ENCODE measurements at places on chromosomes 7 and 10.

- DNase-seq: no peak
Measured at GRCh38 chr10:110500515-110500905, 2.8 kb downstream of the DUSP5 start.

GRCh38 chr10:16769331-16769730 is 47.9 kb downstream of the RSU1 start:
- DNase-seq: no peak

DNA sequence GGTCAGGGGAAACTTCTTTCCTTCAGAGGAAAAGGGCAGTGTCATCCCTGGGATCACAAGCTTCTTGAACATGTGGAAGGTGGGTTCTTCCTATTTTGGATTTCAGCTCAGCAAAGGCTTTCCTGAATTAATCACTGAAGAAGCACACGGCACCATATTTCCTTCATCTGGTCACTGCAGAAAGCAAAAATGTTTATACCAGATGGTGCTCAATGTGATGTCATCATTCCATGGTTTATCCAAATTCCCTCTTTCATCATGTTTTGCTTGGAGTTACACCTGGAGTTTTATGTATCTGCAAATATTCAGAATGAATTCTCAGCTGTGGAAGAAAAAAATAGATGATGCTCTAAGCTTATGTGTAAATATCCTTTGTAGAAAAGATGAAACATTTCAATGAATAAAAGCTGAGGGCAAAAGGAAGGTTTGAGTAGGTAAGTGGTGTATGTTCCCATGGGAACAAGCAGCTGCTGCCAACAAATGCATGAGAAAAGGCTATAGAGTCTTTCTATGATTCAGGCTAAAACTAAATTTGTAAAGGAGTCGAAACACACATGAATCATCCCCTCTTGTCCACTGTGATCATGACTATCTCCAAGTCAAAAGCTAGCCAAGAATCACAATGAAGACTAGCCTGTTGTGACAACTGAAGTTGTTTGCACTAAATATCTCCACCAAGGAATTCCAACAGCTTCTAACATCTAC is 26.9 kb upstream of the BPGM start:
- DNase-seq: no peak

GRCh38 chr10:124009231-124010015 is 84.0 kb downstream of the CHST15 start:
- DNase-seq: no peak

GRCh38 chr7:157139111-157139809 is 534 bp downstream of the UBE3C start:
- peak; percentile 84 for DNase-seq

- no peak for DNase-seq
Measured at GRCh38 chr10:122531939-122532338, 28.6 kb upstream of the DMBT1 start.

DNA sequence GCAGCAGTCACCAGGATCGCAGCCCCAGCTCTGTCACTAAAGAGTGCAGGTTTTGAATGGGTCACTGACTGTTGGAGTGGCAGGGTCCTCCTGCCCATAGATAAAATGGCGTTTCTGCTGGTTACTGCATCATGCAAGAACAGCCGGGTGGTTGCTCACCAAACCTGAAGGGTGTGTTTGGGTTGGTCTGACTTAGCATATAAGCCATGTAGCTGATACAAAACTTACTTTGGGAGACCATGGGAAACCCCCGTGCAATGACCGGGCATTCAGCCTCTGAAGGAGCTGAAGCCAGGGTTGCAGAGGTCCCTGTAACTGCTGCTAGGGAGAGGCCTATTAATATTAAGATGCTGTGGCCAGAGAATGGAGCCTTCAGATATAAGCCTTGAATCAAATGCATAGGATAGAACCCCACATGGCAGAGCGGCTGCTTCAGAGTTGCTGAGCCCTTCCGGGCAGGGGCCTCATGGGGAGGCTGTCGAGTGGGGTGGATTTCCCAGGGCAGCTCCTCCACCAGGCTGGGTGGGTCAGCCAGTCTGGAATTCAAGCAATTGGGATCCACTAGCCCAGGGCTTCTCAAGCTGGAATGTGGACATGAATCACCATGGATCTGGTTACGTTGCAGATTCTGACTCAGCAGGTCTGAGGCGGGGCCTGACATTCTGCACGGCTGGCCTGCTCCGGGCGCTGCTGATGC is 70.9 kb upstream of the CTBP2 start:
- DNase-seq: no peak

DNA sequence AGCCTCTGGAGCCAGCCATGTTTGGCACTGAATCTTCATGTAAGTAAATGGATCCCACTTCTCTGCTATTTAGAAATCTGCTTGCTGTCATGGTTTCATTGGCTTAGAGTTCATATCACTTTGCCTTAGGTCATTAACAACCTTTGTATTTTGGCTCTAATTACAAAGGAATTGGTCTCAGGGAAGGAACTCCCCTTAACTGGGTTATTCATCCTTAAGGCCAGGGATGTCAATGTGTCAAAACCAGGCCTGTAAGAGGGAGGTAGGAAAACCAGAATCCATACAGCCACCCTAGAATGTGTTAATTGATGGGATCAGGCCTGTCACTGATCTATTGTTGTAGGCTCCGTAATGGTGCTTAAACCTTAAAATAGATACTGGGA is 67.3 kb downstream of the ST7 start:
- DNase-seq: no peak

DNA sequence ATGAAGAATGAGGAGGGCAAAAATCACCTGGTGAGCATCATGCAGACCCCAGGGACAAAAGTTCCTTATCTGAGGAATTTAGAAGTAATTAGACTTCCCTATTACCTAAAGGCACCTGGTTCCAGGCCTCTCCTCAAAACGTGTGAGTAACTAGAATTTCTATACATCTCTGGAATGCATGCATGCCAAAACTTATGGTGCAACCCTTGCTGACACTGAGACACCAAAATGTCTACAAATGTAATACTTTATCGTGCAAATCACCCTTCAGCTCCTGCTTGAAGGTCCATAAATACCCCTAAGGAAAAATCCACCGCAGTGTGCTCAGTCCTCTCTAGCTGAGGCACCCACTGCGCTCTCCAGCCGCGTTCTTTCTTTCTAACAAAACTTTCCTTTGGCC is 84.2 kb downstream of the PAXIP1 start:
- no peak for DNase-seq

DNA sequence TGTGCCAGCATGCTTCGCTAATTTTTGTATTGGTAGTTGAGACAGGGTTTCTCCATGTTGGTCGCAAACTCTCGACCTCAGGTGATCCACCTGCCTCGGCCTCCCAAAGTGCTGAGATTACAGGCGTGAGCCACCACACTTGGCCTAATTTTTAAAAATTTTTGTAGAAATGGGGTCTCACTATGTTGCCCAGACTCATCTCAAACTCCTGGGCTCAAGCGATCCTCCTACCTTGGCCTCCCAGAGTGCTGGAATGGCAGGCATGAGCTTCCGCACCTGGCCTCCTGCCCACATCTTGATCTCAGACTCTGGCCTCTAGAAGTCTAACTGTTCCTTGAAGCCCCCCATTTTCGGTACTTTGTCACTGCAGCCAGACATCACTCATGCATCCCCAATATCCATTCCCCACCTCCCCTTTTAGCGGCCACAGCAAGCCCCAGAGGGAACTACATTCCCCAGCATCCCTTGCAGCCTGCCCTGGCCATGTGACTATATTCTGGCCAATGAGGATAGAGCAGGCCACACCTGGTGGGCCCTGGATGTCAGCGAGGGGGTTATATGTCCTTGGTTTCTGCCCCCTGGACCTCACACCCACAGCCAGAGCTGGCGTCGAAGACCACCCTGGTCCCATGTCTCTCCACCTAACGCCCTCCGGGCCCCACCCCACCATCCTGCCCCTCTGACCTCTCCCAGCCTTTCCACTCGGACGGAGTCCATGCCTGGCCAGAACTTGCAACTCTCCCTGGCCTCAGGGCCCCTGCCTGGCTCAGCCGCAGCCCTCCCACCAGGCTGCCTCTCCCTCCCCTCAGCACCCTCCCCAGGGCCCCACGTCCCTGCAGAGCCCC is 33.8 kb downstream of the MICALL2 start:
- no peak for DNase-seq

DNA sequence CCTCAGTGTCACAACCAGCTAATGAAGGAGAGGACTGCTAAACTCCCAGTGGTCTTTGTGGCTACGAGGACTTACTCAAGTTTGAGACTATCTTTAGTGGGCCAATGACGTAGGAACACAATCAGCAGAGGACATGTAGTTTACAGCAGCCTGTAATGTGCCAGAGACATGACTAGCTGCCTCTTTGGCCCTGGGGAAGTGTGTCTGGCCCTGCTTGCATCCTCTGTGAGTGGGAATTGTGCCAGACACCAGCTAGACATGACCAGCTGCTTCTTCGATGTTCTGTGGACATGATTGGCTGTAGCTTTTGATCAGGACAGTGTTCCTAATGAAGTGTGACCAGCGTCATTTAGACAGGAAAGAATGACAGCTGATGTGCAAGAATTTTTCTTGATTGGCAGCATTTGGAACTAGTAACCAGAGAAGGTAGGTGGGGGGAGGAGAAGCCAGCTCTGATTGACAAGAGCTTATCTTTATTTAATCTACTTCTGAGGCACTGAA is 141.7 kb downstream of the AUTS2 start:
- peak; percentile 19 for DNase-seq

GRCh38 chr10:78520737-78521430 is 487.2 kb downstream of the RPS24 start:
- DNase-seq: peak; percentile 22

- no peak for DNase-seq
Measured at GRCh38 chr7:34184466-34184865, 279.1 kb downstream of the BMPER start.

DNA sequence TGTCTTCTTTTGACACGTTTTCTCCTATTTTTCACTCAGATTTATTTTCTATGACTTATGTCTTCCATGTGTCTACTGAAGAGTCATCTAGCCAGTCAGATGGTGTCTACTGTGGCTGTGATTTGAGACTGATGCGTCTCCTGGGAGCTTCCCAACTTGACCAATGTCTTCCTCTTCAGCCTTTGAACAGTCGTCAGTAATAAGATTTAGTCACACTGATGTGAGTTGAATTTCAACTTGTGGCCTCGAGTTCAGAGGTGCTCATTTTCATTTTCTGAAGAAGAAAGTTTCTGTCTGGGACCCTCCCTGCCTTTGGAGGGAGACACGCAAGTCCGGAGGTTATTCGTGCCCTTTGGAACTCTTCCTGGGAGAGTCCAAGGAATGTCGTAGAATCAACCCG is 221.9 kb upstream of the INHBA start:
- no peak for DNase-seq

DNA sequence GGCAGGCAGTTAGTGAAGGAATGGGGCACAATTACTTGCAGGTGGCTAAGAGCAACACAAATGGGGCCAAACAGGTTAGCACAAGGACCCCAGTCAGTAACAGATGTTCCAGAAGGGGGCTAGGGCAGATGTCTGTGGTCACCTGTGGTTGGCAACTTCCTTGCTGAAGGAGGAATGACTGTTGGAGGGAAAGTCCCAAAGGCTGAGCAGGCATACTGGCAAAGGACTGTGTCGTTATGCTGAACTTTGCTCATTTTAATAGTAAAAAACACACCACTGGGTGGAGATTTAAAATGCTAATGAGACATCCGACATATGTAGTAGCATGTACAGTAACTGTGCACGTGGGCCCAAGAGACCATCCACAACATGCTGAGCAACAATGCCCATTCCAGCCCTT is 511.6 kb downstream of the CALN1 start:
- no peak for DNase-seq

DNA sequence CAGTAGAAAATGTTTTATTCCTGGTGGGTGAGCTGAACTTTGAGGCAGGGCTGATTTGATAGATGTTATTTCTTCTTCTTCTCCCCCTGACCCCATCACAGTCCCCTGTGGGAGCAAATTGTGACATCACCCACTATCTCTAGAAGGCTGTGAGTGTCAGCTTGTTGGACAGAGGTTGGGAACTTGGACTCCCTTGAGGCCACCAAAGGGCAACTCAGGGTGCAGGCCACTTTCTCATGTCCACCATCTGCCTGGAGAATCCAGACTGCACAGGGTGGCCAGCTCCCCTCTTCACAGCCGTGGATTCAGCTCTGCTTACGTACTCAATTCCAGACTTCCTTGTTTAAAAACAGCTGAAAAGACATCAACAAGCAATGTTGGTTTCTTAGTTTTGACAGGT is 103.0 kb downstream of the LRRC18 start:
- no peak for DNase-seq

DNA sequence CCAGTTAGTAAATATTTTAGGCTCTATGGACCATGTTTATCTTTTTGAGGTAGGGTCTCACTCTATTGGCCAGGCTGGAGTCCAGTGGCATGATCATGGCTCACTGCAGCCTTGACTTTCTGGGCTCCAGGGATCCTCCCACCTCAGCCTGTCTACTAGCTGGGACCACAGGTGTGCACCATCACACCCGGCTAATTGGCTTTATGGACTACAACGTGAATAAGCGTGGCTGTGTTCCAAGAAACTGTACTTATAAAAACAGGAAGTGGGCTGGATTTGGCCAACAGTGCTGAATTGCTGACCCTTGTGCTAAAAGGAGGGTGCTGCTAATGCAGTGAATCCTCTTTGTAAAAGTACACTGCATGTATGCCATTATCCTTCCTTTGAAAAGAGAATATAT is 111.7 kb upstream of the CDK13 start:
- DNase-seq: peak; percentile 49

DNA sequence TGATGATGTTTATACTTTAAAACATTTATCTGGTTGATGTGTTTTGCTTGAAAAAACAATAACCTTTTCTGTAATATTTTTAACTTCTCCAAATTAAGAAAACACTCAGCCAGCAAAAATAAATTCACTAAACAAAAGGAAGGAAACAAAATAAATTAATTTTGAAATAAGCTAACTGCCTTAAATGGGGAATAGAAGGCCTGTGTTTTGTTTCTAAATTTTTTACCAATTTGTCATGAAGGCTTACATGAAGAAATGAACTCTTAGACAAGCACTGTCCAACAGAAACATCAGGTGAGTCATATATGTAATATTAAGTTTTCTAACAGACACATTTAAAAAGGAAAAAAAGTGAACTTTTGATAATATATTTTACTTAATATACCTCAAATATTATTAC is 68.5 kb downstream of the LRRN3 start:
- DNase-seq: no peak

- no peak for DNase-seq
Measured at GRCh38 chr7:131284702-131285419, 42.8 kb upstream of the MKLN1 start.

DNA sequence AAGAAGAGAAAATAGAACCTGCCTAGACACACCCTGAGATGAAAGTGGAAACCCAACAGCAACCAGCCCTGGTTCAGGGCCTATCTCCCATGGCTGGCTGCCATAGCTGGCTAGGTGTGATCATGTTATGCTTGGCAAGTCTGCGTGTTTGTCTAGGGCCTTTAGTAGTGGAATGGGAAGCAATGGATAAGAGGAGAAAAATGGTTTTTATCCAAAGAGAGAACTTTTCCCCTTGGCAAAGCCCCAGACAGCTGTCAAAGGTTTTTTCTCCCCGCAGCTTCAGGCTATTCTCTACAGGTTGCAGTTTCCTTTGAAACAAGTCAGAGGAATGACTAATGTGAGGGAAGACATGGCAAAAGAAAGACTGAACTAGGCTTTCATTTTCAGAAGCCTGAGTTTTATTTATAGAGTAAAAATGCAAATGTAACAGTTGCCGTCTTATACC is 161.5 kb downstream of the SEMA3D start:
- DNase-seq: no peak

GRCh38 chr7:150898475-150899011 is 46.2 kb downstream of the AOC1 start:
- peak; percentile 71 for DNase-seq
